Subcutaneous adipose tissue (tissue), 4 donors: ENCODE measurements at places on chromosomes 7 and 10. TPM values are rescaled to one million over a fixed set of nuclear protein-coding genes. Genes with fewer than 3 reads are reported as not detected.

Gene PDZD7
- 0.33 TPM for total RNA-seq

Gene ZCWPW1
- total RNA-seq: 6.0 TPM

Gene SPDYE11
- not detected for total RNA-seq

Gene CELF2
- 178 TPM for total RNA-seq

Gene NPTX2
- total RNA-seq: 1.0 TPM
